ENCODE measurements at places on chromosomes 11 and 22.

DNA sequence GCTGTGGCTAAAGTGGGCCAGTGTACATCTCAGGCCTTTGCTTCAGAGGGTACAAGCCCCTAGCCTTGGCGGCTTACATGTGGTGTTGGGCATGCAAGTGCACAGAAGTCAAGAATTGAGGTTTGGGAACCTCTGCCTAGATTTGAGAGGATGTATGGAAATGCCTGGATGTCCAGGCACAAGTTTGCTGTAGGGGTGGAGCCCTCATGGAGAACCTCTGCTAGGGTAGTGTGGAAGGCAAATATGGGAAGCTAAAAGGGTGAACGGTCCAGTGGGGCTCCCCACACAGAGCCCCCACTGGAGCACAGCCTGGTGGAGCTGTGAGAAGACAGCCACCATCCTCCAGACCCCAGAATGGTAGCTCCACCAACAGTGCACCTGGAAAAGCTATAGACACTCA is 28.5 kb upstream of the PGR start:
- no peak for DNase-seq

DNA sequence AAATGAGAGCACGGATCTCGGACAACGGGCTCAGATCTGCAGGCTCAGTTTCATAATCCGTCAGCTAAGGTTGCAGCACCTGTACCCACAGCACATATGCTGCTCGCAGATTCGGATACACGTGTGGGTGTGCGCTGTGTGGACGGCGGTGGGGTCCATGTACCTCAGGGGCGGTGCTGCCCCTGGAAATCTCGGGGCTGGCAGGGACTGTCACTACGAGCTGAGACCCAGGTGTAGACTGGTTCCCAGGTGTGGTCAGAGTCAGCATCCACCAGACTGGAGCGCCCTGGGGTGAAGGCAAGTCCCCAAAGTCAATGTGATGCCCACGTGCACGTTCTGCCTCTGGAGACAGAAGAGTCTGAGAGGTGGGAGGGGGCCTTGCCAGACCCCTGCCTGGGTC is 989.3 kb downstream of the BRD1 start:
- DNase-seq: no peak

DNA sequence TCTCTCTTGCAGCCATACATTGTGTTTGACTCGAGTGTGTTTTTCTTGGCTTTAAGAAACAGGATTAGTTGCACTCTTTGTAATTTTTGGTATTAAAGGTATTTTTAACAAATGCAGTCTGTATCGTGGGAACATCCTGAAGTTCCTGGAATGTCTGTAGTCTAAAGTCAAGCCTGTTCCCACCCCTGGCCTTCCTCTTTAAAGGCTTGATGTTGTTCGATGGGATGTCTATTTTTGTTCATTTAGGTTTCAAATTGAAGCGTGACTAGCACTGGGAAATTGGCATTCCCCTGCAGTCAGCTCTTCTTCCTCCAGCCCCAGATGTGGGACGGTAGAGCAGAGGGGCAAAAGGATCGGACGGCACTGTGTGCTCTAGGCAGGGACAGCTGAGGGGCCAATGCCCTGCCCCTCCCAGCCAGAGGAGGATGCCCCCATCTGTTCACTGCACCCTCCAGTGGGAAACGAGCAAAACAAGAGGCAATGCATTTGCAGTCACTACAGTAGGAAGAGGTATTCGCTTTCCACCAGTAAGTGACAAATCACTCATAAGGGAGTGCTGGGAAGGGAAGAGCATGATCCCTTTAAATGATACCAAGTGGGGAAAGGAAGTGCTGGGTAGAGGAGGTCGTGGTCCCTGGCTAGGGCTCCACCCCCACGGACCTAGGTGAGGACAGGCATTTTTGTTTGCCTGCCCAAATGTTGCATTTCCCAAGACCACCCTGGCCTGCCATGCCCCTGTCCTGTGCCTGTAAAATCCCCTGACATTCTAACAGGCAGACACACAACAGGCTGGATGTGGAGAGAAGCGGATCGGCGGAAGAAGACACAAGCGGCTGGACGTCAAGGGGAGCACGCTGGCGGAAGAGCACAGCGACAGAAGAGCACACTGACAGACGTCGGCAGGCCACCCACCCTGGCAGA is 47.4 kb upstream of the SEPTIN5 start:
- no peak for DNase-seq

GRCh38 chr22:46959369-46959768 is 196.9 kb downstream of the TBC1D22A start:
- DNase-seq: no peak

GRCh38 chr11:55967914-55968313 is 1.8 kb downstream of the OR10AG1 start:
- no peak for DNase-seq

DNA sequence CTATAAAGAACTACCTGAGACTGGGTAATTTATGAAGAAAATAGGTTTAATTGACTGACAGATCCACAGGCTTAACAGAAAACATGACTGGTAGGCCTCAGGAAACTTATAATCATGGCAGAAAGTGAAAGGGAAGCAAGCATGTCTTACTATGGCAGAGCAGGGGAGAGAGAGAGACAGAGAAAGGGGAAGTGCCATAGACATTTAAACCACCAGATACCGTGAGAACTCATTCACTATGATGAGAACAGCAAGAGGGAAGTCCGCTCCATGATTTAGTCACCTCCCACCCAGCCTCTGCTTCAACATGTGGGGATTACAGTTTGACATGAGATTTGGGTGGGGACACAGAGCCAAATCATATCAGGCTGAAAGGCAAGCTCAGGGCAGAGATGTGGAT is 327.1 kb upstream of the DDI1 start:
- DNase-seq: no peak

- peak; percentile 76 for DNase-seq
These were observed 20.7 kb downstream of the LHFPL7 start for GRCh38 chr22:24925586-24926427.

DNA sequence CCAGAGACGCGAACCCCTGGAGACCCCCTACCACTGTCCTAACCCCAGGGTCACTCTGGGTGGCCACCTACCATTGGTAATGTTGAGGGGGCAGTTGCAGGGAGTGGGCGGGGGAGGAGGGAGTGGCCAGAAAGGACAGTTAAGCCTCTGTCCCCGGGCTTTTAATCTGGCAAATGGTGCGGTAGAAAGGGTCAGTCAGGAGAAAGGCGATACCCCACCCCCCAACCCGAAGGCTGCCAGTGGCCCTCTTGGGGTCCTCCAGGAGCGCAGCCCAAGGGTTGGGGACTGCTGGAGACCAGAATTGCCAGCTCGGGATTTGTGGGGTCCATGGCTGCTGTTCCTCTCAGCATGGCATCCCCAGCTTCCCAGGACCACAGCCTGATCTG is 742 bp downstream of the P2RY2 start:
- no peak for DNase-seq

GRCh38 chr11:94815705-94816344 is 47.7 kb downstream of the AMOTL1 start:
- DNase-seq: no peak

DNA sequence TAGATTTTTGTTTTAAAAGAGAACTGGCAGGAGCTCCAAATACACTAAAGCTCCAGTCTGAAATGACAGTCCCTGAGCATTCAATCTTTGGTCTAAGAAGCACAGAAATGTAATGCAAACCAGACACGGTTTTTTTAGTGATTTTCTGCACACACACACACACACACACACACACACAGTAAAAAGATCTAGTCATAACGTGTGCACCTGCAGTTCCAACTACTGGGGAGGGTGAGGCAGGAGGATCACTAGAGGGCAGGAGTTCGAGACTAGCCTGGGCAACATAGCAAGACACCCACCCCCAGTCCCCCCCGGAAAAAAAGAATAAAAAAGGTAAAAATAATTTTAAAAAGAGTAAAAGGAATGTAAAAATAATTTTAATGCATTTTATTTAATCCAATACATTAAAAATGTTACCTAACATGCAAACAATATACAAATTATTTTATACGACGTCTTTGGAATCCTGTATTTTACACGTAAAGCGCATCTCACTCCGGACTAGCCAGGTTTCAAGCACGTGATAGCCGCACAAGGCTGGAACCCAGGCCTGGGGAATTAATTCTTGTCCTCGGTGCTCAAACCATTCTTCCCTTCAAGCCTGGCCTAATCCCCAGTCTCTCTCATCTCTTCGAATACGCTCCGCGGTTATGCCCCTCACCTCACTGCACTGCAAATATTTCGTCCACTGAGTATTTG is 762 bp upstream of the TBC1D22A start:
- no peak for DNase-seq

- DNase-seq: no peak
These were observed 43.5 kb upstream of the TP53I11 start for GRCh38 chr11:44993971-44994704.

GRCh38 chr11:122851366-122851966 is 13.2 kb downstream of the CRTAM start:
- DNase-seq: no peak

- DNase-seq: no peak
These were observed 3.2 kb downstream of the DGAT2 start for GRCh38 chr11:75771646-75772410.

DNA sequence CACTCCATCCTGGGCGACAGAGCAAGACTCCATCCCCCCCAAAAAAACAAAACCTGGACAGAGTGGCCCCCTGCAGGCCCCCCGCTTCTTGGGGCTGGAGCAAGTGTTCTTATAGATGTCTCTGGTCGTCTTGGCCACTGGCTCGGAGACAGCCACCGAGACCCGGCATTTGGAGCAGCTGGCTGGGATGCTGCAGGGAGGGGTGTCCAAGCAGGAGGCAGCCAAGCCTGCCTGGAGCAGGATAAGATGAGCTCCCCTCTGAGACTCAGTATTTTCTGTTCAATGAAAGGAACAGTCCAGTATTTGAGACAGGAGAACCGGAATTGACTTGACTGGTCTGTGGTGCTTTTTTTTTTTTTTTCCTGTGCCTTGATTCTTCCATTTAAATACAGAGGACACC is 44.5 kb downstream of the BCR start:
- no peak for DNase-seq

GRCh38 chr22:38572065-38572464 is 2.1 kb upstream of the DMC1 start:
- peak; percentile 39 for DNase-seq

GRCh38 chr22:19321757-19322156 is 30.2 kb upstream of the CLTCL1 start:
- no peak for DNase-seq

- DNase-seq: no peak
These were observed 133.7 kb upstream of the FIBIN start for GRCh38 chr11:26860091-26860780.

DNA sequence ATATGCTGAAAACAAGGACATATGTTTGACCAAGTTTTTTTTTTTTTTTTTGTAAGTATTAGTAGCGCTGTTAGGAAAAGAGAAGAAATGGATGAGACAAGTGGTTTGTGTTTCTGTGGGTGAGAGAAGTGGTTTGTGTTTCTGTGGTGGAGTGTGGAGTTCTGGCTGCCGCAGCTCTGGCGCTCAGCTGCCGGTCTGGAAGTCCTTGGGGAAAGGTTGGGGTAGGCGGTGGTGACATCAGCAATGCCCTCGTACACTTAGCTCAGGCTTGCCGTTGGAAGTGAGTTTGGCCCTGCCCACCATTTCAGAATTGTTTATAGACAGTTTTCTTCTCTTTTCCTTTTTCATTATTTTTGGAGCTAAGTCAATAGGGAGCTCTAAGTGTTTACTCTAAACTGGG is 116.6 kb downstream of the TBC1D22A start:
- no peak for DNase-seq

GRCh38 chr11:59291228-59291627 is 67.5 kb upstream of the OR5AN1 start:
- DNase-seq: no peak

DNA sequence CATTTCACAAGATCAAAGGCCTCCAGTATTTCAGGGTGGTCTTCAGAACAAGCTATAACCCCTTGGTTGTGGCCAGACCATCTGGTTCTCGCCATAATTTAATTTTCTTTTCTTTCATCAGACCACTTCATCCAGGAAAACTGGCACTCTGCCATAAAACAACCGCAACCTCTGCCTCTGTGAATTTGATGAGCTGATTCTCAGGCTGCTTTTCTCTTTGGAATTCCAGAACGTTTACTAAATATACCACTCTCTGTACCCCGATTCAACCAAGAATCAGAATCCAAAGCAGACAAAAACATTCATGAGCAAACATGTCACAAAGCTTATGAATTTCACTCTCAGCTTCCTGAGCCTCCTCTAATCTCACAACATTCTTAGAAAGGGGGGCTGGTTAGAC is 331.8 kb upstream of the SYN3 start:
- no peak for DNase-seq

GRCh38 chr22:23565305-23565914 is 14.7 kb downstream of the IGLL1 start:
- DNase-seq: peak; percentile 87

DNA sequence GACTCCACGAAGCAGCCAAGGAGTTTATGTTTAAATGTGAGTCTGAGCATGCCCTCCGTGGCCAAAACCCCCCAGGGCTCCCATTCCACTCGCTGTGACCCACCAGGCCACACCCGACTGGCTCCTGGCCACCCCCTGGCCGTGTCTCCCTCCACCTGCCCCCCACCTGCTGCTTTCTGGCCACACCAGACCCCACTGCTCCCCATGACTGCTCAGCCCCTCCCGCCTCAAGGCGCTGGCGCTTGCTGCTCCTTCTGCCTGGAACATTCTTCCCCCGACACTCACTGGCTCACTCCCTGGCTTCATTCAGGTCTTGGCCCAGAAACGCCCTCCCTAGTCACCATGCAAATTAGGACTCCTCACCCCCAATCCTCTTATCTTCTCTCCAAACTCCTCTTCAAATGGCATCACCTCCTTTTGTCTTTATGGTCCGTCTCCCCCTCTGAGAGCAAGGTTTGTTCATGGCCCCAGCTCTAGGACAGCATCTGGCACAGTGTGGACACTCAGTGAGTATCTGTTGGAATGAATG is 72.2 kb downstream of the EFCAB6 start:
- no peak for DNase-seq

DNA sequence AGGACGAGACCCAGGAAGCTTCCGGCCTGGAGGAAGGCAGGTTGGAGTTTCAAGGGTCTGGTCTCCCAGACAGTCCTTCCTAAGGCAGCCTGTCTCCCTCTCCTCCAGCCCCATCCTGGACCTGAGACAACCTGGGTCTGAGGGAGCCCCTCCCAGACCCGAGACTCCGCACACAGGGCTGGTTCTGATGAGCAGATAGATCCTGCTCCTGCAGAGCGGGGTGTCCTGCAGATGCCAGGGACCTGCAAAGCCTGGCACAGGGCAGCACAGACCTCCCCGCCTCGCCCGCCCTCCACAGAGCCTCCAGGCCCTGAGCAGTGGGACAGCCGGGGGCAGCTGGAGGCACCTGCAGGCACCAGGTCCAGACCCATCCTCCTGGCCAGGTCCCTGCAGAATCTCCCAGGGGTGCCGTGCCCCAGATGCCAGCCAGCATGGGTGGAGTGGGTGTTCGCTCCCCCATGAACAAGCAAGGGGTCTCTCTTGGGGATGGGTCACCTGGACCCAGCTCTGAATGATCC is 7.8 kb downstream of the PIM3 start:
- peak; percentile 53 for DNase-seq

GRCh38 chr11:76761718-76762355 is 21.3 kb upstream of the TSKU start:
- DNase-seq: no peak

GRCh38 chr11:46352063-46352841 is 5.0 kb downstream of the DGKZ start:
- DNase-seq: peak; percentile 93

- no peak for DNase-seq
These were observed 131.9 kb downstream of the WNT7B start for GRCh38 chr22:45845076-45845487.

Data from H7 (cell line).